ENCODE measurements at places on chromosomes 11 and 22.

GRCh38 chr11:126419801-126420697 lies 64.6 kb downstream of the ST3GAL4 start:
- DNase-seq: no peak

DNA sequence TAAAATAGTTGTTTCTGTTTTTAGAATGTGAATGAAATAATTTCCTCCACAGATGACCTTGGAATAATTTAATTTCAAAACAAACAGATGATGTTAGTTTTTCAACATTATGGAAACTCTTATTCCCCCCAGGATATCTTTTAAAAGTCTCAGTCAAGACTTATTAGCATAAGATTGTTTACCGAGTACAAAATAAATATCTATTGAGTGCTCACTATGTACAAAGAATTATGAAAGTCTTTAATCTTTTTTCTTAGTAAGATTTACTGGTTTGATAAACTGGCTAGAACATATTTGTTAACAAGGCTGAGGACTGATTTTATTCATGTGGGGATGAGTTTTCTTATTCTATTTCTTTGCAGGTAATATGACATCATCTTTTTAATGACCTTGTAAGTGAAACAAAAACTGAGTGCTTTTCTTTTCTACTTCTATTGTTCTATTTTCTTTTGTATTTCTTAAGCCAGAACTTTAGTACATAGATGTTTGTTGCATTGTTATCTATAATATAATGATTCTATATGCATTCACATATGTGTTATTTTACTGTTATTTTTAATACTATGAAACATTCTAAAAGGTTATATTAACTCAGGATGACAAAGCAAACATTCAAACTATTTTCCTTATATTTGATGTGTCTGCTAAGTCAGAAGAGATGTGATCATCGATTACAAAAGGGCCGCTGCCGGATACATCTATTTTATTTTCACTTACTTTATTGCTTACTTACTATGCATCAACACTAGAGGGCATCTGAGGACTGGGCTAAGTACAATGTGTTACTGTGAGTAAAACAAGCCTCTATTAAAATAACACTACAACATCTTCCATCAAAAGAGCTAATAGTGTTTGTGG lies 111.0 kb upstream of the ARHGAP42 start:
- no peak for DNase-seq

DNA sequence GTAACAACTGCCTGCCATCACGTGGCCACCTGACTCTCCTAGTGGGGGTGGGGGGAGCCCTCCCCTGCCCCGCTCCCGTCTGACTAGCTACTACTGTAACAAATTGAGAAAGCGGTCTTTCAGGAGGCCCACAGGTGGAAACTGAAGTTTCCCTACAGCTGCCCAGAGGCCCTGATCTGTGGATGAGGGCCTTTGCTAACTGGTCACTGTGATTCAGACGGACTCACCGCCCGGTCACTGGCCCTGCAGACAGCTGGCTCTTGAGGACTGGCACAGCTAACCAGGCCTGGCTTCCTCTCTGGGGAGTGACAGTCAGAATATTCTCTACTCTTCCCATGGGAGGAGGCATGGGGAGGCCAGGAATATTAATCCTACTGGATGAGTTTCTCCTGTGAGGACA lies 116.8 kb downstream of the ARHGAP8 start:
- DNase-seq: no peak

- no peak for DNase-seq
Observed at GRCh38 chr11:110070176-110070575, 23.0 kb upstream of the ZC3H12C start.

DNA sequence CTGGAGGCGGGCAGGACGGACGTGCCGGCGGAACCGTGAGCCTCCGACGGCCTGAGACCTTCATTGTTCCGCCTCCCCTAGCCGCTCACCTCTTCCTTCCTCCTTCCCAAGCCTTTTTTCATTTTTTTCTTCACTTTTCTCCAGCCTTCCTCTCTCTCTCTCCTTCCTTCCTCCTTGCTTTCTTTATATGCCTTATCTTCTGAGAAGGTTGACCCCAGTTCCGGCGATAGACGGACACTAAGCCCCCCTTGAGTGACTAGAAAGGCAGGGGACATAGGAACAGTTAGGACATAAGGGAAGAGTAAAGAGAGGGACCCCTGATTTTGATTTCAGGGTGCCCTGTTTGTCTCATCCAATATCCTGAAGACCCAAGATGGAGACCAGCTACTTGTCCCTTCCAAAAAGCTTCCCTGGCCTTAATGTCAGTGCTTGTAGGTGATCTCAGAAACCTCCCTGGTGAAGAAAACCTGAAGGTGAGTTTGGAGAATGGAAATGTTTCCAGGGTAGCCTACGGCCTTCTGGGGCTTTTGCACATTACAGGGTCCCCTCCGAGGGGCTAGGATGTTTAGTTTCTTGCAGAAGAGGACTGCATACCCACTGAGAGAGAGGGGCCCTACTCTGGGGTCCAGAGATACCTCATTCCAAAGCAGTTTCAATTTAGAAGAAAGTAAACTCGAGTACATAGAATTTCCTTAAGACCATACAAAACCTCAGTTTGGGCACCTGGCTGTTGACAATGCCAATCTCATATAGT lies 3.5 kb downstream of the ADM start:
- no peak for DNase-seq

GRCh38 chr11:18495703-18496102 lies 31.0 kb downstream of the TSG101 start:
- no peak for DNase-seq

GRCh38 chr11:68012843-68013610 lies 2.9 kb downstream of the ALDH3B1 start:
- DNase-seq: no peak

DNA sequence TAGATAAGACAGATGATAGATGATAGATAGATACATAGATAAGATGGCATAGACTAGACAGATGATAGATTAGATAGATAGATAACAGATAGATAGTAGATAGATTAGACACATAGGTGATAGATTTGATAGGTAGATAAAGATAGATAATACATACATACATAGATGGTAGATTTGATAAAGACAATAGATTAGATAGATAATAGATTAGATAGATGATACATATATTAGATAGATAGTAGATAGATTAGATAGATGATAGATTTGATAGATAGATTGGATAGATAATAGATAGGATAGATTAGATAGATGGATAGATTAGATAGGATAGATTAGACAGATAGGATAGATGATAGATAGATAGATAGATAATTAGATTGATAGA lies 327.6 kb downstream of the BRD1 start:
- DNase-seq: no peak

DNA sequence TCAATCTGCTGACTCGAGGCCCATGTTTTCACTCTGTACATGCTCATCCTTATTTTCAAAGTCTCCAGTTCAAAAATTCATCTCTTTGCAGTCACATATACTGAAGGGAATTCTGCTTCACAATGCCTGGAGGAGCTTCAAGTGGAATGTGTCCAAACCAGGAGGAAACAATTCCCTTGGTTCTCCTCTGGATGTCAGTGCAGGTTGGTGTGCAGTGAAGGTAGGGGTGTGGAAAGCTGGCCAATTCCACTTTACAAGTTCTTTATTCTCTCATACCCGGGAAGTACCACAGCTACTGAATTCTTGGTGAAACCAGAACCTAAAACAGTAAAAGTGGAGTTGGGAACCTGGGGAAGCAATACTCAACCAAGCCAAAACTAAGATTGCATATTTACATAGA lies 57.3 kb downstream of the BDNF start:
- DNase-seq: no peak

GRCh38 chr11:117985953-117986887 lies at the start of gene IL10RA:
TSS of gene IL10RA (plus strand) at chr11:117986394. CDS start at chr11:117986468, 74 bp downstream.
- peak; percentile 64 for DNase-seq

- no peak for DNase-seq
Observed at GRCh38 chr11:29261831-29262230, 755.0 kb downstream of the KCNA4 start.

DNA sequence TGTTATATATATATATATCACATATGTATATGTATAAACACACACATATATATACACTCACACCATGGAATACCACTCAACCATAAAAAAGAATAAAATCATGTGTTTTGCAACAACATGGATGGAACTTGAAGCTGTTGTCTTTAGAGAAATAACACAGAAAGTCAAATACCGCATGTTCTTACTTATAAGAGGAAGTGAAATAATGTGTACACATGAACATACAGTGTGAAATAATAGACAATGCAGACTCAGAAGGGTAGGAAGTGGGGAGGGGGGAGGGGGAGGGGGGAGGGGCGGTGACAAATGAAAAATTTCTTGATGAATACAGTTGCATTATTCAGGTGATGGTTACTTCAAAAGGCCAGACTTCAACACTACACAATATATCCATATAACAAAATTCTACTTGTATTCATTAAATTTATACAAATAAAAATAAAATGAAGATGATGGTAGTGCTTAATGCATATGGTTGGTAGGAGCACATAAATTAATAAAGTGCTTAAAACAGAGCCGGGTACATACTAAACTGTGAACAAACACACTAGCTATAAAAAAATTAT lies 5.8 kb upstream of the OR5B2 start:
- DNase-seq: no peak

GRCh38 chr22:33018232-33018864 lies 39.8 kb downstream of the SYN3 start:
- peak; percentile 25 for DNase-seq

DNA sequence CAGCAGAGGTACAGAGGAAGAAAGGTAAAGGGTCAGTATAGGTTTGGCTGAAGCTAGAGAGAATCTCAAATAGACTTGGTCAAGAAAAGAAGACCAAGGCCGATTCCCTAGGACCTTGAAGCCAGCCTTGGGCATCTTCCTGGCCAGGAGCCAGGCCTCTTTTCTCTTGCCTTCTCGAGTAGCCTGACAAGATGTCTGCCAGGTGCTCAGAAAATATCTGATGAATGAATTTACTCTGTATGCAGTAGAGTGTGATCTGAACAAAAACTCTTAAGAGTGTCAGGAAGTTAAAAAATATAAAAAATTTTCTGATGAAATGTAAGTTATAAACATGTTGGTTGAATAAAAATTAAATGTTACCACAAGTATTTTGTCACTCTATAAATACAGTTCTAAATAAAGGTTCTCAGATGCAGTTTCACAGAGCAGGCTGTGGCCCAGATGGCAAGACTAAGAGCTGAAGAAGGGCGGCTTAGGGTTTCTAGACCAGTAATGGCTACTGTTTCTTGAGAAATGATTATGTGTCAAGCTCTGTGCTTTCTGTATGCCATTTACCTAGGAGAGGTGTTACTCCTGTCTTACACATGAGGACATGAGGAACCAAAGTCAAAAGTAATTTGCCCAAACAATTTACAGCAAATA lies 98.1 kb downstream of the ATXN10 start:
- no peak for DNase-seq

GRCh38 chr11:65434057-65434666 lies 11.6 kb downstream of the NEAT1 start:
- DNase-seq: no peak

- no peak for DNase-seq
Observed at GRCh38 chr22:43168471-43169309, 17.3 kb downstream of the TSPO start.

DNA sequence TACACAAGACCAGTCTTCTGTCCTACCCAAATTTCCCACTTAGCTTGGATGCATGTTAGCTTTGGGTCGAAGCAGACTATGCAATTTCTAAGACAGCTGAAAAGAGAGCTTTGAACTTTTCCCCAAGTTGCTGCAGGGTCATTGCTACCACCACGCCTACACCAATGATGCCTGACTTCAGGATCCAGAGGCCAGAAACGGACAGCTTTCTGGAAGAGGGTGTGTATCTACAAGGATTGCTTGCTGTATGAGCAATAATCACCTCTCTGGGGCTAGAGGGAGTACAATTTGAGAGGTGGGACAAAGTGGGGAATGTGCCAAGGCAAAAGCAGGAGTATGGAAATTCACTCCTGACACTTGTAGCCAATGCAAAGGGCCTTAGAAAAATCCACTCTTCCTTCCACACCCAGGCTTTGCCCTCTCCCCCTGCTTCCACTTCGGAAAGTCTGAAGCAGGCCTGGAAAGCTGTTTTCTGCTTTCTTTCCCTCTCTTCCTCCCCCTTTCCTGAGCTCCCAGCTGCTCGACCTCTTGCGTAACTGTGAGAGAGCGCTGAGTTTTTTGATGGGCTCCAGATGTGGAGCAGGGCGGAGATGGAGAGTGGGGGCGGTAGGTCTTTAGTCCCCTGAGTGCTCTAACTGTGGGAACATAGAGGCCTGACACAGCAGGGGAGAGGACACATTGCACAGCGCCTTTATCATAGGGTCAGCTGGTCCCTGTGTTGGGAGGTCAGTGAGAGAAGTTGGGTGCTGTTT lies 2.1 kb upstream of the PHLDB1 start:
- DNase-seq: no peak

GRCh38 chr11:126197277-126197939 lies 14.0 kb downstream of the RPUSD4 start:
- DNase-seq: no peak

DNA sequence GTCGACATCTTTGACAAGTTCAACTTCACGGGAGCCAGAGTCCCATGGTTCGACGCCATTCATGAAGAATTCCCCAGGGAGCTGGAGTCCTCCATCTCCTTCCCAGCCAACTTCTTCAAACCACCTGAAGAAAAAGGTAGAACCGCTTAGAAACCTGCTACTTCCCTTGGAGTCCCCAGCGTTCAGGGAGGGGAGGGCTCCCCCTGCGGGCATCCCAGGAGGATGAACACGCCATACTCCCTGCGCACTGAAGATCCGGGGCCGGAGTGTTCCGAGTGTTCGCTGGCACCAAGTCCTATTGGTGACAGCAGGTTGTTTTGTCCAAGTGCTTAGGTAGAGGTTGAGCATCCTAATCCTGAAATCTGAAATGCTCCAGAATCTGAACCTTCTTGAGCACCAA lies 51.7 kb upstream of the PRODH start:
- DNase-seq: no peak

DNA sequence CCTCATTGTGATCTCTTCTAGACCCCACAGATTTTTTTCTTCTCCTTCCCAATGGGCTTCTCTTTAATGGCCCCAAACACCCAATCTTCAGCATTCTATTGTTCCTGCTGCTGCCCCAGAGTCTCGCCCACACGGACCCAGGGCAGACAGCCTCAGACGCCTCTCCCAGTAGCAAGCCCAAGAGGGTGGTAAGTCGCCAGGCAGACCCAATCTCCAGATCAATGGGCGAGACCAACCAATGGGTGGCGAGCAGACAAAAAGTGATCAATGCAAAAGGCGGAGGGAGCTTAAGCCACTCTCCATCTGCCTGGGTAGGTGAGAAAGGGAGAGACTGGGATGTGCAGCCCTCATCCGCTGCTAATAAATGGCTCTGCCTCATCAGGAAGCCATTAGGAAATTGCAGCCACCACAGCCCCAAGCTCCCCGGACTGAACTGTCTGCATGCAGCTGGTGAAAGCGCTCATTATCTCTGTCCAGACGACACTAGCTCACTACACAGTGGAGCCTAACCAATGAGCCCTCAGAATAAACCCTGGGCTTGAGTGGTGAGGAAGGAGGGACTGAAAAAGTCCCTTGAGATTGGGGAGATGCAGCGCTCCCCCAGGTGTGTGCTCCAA lies 81.8 kb downstream of the ETS1 start:
- DNase-seq: no peak

All from stimulated activated CD4-positive, alpha-beta T cell treated with anti-CD3 and anti-CD28 coated beads, Interleukin-1b, Interleukin-23, amount 100 ng/mL, for 24 hours (primary cell).